ENCODE measurements at places on chromosomes 7 and 10.

GRCh38 chr7:46576950-46577349, 655.9 kb upstream of the IGFBP3 start:
- no peak for DNase-seq

DNA sequence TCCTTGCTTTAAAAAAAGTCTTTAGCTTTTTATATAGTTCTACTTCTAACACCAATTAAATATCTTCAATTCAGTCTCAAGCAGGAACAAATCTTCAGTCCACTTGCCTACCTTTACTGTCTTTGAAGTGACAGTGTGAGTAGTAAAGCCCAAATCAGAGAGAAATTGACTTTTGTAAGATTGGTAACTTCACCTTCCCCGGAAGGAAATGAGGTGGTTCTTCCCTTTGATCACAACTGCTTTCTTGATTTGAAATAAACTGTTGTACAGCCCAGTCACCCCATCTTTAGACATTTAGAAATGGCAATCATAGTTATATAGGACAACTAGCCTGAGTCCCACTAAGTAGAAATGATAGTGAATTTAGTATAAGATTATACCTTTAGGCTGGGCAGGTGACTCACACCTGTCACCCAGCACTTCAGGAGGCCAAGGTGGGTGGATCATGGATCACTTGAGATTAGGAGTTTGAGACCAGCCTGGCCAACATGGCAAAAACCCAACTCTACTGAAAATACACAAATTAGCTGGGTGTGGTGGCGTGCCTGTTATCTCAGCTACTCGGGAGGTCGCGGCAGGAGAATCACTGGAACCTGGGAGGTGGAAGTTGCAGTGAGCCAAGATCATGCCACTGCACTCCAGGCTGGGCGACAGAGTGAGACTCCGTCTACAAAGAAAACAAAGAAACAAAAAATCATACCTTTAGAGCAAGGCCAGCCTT, 4.7 kb downstream of the FAS start:
- DNase-seq, result no peak

- DNase-seq, result no peak
These were observed 44.2 kb downstream of the PDLIM1 start for GRCh38 chr10:95246582-95247051.

- DNase-seq, result no peak
These were observed 82.8 kb downstream of the AHCYL2 start for GRCh38 chr7:129307592-129307991.

DNA sequence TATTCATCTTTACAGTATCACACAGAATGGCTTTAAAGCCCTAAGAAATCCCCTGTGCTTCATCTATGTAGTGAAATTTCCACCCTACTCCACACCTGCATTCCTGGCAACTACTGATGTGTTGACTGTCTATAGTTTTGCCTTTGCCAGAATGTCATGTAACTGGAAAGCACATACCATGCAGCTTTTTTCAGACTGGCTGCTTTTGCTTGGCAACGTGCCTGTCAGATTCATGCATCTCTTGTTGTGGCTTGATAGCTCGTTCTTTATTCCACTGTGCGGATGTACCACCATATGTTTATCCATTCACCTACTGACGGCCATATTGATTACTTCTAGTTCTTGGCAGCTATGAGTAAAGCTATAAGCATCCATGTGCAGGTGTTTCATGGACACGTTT, 30.6 kb downstream of the RBM17 start:
- no peak for DNase-seq

All from activated CD8-positive, alpha-beta memory T cell treated with anti-CD3 and anti-CD28 coated beads for 1 hour (primary cell).